HEK293T (cell line): ENCODE measurements at places on chromosomes 13 and 19.

GRCh38 chr13:27474751-27475268, 24.4 kb upstream of the MTIF3 start:
- DNase-seq, result no peak

GRCh38 chr13:113537909-113538688, 46.5 kb upstream of the TFDP1 start:
- DNase-seq, result no peak

DNA sequence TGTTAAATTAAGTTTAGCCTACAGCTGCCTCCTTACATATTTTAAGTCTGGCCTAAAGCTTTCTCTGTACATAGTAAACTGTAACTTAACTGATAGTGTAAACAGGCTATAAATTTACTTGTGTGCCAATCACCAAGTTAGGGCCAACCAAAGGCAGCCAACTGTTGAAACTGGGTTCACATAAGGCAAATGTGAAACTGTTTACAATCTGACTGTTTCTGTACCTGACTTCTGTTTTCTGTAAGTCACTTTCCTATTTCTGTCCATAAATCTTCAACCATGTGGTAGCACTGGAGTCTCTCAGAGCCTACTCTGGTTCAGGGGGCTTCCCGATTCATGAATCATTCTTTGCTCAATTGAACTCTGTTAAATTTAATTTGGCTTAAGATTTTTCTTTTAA, 103.1 kb downstream of the RAP2A start:
- no peak for DNase-seq

DNA sequence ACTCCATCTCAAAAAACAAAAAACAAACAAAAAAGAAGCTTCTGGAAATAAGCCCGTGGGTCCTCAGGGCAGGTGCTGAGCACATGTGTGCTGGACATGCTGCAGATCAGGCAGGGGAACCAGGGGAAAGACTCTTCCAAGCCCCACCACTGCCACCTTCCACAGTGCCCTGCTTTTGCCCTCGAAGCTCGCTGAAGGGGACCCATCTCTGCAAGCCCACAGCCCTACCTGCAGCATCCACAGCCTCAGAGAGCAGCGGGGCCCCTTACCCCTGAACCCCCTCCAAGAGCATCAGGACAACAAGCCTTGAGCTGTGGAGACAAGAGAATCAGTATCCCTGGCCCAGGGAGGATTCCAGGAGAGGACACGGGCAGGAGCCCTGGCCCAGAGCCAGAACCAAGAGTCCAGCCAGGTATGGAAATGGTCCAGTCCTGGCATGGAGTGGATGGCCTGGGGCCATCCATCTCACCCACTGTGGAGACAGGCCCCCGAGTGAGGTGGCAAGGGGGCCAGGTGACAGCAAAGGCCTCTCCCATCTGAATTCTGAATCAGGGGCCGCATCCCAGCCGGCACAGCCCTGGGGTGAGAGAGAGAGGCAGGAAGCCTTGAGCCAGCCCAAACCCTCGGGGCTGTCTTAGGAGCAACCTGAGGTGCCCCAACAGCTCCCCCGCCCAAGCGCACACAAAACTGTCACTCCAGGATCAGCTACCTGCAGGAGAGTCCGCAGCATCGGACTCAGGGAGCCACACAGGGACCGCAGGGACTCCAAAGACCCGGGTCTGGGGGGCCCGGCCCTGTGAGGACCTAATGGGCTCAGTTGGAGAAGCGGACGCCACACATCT, 51.8 kb upstream of the TPM4 start:
- no peak for DNase-seq

DNA sequence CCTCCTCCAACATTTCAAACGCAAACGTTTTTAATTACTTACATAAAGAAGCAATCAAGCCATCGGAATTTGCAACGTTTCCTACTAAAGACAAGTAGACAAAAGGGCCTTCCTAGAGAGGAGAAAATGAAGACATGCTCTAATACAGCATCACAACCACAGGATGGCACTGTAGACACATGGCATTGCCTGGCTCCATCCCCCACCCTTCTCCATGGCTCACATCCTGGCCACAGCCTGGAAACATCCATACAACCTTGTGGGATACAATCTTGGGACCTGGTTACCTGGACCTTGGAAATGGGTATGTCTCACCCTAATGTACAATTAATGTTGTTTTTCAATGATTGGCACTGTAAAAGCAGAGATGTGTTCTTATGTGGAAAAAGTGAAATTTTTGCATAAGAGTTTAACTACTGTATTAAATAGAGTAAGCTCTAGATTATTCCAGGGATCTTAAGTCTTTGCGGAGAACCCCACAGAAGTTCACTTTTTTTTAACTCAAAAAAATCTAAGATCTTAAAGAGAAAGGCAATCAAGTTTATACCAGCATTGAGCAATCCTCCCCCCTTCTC, 21.5 kb downstream of the EBPL start:
- DNase-seq, result peak; percentile 75

GRCh38 chr13:46668931-46669525, 116.1 kb downstream of the LRCH1 start:
- no peak for DNase-seq

- no peak for DNase-seq
Measured at GRCh38 chr19:30153326-30154210, 211.5 kb downstream of the URI1 start.

DNA sequence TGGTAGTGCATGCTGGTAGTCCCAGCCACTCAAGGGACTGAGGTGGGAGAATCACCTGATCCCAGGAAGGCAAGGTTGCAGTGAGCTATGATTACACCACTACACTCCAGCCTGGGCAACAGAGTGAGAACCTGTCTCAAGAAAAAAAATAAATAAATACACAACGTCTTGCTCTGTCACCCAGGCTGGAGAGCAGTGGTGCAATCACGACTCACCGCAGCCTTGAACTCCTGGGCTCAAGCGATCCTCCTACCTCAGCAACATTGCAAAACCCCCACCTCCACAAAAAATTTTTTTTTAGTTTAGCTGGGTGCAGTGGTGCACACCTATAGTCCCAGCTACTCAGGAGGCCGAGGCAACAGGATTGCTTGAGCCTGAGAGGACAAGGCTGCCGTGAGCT, 8.8 kb downstream of the TPM4 start:
- no peak for DNase-seq

DNA sequence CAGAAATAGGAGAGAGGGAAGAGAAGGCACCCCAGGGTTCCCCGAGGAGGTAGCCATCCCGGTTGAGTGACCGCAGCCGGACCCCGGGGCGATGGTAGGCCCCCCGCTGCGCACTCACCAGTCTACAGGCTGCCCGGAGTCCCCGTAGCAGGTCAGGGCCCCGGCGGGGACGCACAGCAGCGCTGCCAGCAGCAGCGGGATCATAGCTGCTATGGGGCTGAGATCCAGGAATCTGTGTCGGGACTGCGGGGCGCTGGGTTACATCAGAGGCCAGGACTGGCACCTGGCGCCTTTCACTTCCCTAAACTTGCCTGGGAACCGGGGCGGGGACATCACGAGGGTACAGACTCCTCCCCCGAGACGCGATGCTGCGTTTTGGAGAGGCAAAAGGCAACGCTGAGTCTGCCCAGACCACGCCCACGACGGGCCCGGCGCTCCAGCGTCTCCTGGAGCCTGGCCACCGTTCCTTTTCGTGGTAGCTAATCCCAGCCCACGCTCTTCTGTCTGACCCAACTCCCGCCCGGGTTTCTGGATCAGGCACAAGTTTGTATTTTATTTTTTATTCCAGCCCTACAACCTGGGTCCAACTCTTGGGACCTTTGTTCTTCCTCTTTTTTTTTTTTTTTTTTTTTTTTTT, at the start of gene DNASE2:
Gene DNASE2 (minus strand): TSS at position 278 of the 637 bp plus-strand sequence. CDS start 74 bp downstream, at position 204.
- DNase-seq, result peak; percentile 94

DNA sequence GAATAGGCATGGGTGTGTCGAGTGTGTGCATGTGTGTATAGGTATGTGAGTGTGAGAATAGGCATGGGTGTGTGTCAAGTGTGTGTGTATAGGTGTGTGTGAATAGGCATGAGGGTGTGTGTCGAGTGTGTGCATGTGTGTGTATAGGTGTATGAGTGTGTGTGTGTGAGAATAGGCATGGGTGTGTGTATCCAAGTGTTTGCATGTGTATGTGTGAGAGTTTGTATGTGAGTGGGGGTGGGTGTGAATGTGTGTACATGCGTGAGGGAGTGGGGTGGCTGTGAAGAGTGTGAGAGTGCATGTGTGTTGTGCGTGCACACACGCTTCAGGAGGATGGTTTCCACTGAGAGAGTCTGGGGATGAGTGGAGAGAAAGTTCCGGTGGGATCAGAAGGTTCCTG, 13.5 kb downstream of the EVI5L start:
- DNase-seq, result no peak

DNA sequence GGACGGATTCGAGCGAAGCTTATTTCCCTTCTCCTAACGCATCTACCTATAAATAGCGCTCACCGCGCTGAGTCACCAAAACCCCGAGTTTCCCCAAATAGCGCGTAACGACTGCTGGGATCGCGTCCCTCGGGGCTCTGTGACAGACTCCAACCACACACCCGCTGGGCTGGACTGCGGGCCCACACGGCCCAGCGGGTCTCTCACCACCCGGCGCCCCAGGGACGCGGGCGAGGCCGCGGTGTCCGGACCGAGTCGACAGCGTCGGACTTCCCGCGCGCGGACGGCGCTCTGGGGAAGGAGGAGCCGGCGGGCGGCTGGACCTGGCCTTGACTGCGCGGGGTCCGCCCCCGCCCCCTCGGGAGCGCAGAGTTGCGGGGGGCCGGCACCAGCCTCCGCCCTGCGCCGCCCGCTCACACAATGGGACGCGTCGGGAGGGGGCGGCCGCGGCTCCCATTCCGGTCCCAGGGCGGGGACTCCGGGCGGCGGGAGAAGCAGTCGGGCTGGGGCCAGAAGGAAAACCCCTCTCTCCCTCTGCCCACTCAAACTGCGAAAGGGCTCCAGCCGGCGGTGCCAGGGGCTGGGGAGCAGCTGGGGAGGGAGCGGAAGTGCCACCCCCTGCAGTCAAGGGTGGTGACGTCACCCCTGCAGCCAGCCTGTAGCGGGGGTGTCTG, 108.8 kb downstream of the KCNRG start:
- DNase-seq, result peak; percentile 82

- DNase-seq, result peak; percentile 58
Measured at GRCh38 chr19:45391346-45391745, 13.5 kb downstream of the PPP1R13L start.

- DNase-seq, result no peak
Measured at GRCh38 chr13:87042946-87043345, 628.2 kb upstream of the SLITRK5 start.

GRCh38 chr19:41564515-41565378, 11.2 kb upstream of the CEACAM21 start:
- DNase-seq, result no peak

DNA sequence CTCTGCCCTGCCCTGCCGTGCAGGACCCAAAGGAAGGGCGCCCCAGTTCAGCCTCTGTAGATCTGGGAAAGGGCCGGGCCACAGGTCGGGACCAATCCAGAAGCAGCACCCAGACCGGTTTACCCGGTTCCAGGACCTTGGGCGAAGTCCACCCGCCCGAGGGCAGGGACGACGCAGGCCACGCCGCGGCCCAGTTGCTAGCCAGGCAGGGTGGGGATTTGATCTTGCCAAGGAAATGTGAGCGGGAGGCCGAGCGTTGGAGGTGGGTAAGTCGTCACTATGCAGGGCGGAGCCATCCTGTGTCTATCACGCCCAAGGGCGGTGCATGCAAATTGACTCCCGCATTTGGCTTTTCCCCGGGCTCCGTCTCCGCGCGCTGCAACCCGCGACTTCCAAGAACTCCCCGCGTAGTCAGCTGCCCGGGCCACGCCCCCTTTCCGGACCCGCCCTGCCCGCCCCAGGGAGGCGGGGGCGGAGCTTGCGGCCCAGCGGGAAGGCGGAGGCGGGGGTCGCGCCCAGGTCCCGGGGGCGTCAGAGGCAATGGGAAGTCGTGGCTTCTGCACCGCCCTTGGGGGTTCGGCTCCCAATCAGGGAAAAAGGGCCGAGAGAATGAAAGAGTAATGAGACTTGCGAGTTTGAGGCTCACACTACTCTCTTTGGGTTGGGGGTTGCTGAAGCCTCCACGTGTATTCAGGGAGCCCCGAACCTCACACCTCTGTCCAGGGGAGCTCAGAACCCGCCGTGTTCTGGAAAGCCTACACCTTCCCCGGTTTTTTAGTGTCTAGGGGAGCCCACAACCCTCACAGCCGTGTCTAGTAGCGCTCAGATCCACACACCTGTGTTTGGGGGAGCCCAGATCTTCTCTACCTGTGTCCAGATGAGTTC, 12.8 kb downstream of the IER2 start:
- DNase-seq, result peak; percentile 91

- no peak for DNase-seq
Measured at GRCh38 chr13:111512707-111513106, 192.3 kb downstream of the TEX29 start.

DNA sequence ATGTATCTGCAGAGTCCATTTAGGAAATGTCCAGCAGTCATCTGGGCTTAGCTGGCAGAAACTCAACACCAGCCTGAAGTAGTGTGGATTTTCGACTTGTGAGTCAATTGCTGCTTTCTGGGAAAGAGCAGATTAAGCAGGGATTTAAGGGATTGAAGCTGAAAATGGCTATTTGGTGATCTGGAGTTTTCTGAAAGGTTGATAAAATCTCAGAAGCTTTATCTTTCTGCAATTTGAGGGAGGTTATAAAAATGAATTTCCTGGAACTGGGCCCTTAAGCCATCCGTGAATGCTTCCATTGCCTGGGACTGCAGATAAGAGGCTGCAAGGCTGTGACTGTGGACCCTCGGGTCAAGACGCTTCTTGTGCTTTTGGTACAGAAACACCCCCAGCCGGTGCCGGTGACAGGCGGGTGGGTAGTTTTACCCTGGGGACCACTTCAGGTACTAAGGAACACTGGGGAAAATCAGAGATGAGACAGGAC, 61.5 kb downstream of the COL4A1 start:
- no peak for DNase-seq

DNA sequence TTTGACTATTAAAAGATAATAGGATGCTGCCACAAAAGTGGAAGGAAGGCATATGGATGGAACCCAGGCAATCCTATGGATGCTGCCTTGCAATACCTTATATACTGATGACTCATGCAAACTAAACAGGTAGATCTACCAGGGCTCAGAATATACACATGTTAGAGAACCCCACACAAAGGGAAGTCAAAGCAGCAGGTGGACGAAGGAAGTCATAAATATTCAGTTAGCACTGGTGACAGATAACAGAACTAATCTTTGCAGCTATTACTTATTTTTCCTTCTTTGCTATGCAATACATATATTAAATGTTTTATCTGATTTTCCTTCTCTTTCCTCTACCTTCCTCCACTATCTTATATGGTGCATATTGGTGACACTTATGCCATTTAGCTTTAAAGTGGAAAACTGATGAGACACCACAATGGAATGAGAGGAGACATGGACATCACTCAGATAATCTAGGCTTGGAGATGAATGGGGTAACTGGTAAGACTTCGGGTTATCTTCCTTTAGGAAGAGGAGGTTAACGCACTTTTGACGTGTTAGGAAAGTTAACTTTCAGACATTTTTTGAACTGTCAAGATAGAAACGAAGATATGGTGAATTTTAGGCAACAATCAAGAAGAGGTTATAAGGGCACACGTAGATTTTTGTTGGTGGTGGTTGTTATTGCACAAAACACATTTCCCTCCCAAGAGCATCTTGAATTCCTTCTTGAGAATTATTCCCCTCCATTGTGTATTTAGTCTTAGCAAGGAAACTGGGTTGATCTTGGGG, 39.8 kb upstream of the MBNL2 start:
- DNase-seq, result no peak

- DNase-seq, result no peak
Measured at GRCh38 chr13:44417446-44417845, 43.8 kb downstream of the SERP2 start.

- no peak for DNase-seq
Measured at GRCh38 chr13:23365652-23366051, 67.8 kb downstream of the SACS start.

GRCh38 chr13:66532845-66533244, 697.3 kb downstream of the PCDH9 start:
- no peak for DNase-seq
